ENCODE measurements at places on chromosomes 2 and 18.

- no peak for DNase-seq
Measured at GRCh38 chr2:148917431-148917830, 42.4 kb downstream of the KIF5C start.

DNA sequence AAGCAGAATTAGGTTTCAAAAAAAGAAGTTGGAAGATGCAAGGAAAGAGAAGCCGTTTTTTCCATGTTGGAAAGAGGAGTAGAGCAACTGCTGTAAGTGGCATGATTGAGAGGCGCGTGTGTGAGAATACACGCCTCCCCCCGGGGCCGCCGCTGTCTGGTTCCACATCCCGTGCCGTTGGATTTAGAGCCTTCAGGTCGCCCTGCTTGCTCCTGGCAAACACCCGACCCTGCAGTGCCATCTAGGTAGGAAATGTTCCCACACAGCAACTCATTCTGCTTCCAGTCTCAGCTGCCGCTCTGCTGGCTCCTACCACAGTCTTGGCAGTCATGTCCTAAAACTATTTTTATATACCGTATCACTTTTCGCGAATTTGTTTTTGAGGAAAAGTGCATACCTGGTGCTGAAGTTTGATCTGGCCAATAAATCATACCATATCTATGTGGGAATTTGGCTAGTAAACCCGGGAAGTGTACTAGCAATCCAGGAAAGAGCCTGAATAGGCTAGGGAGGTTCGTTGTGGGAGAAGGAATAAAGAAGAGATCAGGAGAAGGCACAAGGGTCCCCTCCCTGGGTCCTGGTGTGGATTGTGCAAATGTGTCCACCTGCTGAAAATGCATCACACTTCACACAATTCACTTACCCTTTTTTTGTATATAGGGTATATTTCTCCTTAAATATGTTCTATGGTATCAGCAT is 372.7 kb downstream of the FBXO15 start:
- DNase-seq: no peak

DNA sequence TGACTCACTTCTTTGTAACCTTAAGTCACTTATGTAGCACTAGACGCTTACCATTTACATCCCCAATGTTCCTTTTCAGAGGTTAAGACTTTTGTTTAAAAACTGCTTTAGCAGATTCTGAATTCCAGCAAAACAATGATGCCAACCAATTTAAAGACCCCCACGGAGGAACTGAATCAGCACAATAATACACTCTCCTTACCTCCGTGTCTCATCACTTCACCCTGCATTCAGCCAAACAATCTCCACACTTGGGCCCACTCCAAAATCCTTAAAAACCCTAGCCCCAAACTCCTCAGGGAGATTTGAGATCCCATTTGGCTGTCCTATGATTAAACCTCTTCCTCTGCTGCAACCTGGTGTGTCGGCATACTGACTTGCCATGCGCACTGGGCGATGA is 153.9 kb downstream of the B3GNT2 start:
- no peak for DNase-seq

- no peak for DNase-seq
Measured at GRCh38 chr2:110768591-110768990, 36.2 kb downstream of the ACOXL start.

DNA sequence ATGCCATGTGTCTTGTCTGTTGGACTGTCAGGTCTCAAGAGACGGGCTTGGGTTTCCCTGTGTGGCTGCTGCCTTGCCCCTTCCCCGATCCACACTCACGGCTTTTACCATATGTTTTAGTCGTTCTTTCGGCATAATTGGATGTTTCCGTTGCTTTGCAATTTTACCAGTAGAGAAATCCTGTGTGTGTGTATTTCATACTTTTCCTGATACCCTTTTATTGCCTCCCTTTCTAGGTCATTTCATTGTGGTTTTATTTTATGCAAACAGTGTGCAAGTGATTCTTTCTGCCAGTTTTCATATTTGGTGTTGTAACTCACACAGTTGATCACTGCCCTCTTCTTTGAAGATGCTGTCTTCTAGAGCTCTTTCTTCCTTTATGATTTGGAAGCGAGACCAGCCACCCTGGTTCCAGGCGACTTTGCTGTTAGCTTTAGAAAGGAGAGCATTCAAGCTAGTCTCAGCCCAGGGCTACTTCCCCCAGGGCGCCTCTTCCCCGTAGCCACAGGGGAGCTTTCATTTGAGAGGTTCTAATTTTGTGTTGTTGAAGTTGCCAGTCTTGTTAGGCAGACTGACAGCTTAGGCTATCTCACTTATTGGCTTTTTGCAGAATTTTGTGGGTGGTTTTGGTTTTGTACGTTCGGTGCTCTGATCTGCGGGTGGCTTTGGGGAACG is 17.0 kb downstream of the SH3BP4 start:
- DNase-seq: no peak

DNA sequence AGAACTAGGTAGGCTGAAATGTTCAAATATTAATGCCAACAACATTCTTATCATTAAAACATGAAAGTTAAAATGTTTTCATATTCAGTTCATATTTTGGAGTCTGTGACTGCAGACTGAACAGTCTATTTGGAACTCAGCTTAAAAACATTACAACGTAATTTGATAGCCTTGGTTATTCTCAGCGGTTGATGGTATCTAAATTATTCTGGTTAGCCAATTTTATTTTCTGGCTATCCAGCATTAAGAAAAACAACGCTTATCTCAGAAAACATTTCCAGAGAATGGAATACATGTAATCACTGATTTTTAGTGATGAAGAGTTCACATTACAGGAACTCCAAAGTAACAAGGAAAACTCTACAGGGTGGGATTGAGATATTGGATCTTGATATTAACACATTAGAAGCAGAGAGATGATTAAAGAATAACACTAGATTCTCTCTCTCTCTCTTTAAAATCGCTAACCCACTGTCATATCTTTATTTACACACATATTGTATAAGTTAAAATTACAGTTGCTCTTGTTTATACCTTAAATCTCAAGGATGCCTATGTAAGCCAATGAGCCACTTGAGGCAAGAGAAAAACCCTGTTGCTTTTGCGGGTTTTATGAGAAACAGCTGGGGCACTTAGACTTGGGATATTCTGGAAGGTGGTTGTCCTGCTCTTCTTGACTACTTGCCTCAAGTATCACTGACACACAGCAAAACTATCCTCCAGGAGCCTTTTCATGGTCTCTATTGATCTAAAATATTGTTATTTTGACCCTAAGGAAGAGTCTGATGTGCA is 84.9 kb downstream of the ICOS start:
- DNase-seq: no peak

DNA sequence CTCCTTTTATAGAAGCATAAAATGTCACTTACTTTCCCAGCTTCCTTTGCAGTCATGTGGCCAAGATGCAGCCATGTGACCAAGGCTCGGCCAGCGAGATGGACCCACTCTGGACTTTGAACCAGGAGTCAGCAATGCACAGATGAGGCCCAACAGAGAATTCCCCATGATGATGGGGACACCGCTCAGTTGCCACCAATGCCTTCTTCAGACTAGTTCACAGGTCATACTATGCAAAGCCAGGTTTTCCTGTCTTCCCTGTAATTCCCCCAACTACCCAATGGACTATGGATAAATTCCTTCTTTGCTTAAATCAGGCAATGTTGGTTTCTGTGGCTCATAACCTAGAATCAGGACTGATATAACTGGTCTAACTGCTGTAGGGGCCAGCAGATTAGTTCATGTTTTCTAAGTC is 22.5 kb upstream of the REL start:
- DNase-seq: no peak

GRCh38 chr2:200353874-200354273 is 47.4 kb downstream of the SPATS2L start:
- no peak for DNase-seq

GRCh38 chr2:53424902-53425301 is 342.7 kb upstream of the CHAC2 start:
- no peak for DNase-seq

DNA sequence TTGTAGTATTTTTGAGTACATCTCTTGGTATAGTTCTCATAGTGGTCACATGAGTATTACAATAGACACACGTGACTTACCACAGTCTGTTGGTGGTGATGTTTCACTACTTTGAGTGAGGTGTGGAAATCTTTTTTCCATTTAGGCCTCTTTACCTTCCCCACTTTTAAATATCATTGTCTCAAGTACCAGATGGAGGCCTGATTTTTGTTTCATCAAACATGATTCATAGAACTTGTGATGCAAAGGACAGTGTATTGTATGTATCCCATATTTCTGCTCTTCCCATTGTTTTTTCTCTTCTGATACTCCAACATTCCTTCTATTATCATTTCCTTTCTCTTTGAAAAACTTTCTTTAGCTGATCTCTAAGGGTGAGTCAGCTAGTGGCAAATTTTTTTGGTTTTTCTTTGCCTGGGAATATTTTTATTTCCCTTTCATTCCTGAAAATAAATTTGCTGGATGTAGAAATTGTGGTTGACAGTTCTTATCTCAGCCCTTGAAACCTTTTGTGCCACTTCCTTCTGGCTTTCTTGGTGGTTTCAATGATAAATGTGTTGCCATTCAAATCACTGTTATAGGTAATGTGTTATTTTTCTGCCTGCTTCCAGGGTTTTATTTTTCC is 32.8 kb downstream of the RFX8 start:
- no peak for DNase-seq
